Stimulated activated CD4-positive, alpha-beta T cell treated with anti-CD3 and anti-CD28 coated beads, Interleukin-1b, Interleukin-23, amount 100 ng/mL, for 1 hour (primary cell): ENCODE measurements at places on chromosomes 13 and 19.

DNA sequence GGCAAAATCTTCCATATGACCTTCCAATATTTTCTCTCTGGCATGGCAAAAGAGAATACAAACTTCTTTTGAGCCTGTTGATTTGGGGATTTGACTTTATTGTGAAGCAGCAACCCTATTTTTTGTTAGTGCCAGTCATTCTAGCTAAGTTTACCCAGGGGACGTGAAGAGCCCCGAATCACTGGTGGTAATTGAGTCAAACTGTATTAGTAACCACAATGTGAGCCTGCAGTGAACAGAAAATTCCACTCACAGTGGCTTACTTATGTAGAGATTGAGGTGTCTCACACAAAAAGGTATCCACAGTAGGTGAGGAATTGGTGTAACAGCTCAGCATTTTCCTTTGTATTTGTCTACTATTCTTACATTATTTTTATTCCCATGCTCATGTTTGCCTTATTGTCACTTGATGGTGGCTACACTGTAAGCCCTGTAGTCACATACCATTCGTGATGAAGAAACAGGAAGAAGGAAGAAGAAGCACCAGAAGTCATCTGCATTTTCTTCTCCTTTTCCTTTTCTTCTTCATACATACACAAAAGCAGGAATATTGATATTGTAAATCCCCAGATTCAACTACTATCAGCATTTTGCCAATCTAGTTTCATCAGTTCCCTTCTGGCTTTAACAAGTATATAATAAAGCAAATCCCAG, 33.3 kb upstream of the MYCBP2 start:
- no peak for DNase-seq

DNA sequence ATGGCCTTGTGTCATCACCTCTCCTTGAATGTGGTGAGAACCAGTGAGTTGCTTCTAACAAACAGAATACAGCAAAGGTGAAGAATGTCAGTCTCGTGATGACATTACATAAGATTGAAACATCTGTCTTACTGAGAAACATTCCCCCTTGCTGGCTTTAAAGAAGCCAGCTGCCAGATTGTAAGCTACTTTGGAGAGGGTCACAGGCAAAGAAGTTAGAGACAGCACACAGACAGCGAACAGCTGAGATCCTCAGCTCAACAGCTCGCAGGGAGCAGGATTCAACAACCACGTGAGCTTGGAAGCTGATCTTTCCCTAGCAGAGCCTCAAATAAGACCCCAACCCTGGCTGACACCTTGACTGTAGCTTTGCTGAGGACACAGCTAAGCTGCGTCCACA, 367.9 kb downstream of the LIG4 start:
- no peak for DNase-seq

- DNase-seq = no peak
Measured at GRCh38 chr13:88294368-88294767, 623.2 kb downstream of the SLITRK5 start.

GRCh38 chr13:64075543-64076271, 2660.1 kb upstream of the PCDH20 start:
- no peak for DNase-seq
